ENCODE measurements at places on chromosomes 5 and 9. TPM values are rescaled to one million over a fixed set of nuclear protein-coding genes. Genes with fewer than 3 reads are reported as not detected.

Gene BTNL8
- not detected for total RNA-seq

Gene LCN10
- total RNA-seq = not detected

DNA sequence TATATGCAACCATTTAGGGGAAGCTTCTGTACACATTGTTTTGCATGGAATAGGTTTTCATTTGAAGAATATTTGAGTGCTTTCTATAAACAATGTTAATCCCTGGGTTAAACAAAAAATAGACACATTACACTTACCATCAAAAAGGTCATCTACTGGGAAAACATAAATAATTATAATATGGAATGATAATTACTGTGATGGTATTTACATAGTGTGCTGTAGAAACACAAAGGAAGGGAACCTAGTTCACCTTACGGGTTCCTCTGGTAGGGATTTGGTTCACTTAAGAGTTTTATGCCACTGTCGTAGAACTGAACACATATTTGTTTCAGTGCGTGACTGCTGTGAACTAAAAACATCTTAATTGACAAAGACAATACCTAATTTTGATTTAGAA, 44.9 kb downstream of the SLC44A1 start:
- DNase-seq = no peak

DNA sequence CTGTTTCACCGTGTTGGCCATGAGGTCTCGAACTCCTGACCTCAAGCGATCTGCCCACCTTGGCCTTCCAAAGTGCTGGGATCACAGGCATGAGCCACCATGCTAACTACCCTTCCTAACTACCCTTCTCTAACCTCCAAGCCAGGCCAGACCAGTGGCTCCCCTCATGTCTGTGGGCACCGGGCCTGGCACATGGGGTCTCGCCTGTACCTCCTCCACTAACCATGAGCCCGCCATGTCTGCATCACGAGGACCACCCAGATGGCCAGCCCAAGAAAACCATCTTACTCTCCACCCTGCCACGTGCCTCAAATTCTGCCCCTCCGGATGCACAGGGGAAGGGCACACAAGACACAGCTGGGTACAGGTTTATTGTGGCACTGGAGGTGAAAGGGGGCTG, 9.6 kb upstream of the DBN1 start:
- no peak for DNase-seq

GRCh38 chr9:89427621-89428221, 70.2 kb downstream of the SEMA4D start:
- DNase-seq = no peak

- DNase-seq = no peak
Observed at GRCh38 chr9:81649475-81650240, 39.7 kb downstream of the TLE1 start.

GRCh38 chr5:68226546-68227073, 11.1 kb downstream of the PIK3R1 start:
- no peak for DNase-seq

DNA sequence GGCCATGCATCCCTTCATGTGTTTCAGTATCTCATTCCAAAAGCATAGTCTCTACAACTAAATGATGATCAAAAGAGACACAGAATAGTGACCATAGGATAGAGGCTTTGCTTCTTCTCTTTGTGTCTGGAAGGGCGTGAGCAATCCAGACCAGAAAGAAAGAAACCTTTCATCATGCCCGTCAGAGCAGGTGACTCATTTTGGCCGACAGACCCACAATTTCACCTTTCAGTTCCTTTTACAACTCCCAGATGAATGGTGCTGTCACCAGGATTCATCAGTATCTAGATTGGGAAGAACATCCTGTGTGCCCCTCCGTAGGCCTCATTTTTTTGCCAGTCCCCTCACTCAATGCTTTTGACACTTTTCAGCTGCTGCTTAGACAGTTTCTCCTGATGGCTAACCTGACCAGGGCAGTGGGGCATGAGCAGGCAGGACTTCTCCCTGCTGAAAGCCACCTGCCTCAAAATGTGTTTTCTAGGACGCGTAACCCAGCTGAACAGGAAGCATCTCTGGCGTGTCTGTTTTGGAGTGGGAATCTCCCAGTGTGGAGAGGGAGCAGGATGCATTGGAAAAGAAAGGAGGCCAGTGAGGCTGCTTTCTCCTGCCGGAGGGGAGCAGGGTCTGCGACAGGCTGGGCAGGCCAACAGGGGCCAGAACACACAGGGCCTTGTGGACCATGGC, 21.2 kb downstream of the ABLIM3 start:
- DNase-seq = no peak

Data from occipital lobe (tissue), 3 donors.